ENCODE measurements at places on chromosomes 13 and 19.

GRCh38 chr19:45091031-45091923, 1.7 kb upstream of the PPP1R37 start:
- DNase-seq = peak; percentile 95

DNA sequence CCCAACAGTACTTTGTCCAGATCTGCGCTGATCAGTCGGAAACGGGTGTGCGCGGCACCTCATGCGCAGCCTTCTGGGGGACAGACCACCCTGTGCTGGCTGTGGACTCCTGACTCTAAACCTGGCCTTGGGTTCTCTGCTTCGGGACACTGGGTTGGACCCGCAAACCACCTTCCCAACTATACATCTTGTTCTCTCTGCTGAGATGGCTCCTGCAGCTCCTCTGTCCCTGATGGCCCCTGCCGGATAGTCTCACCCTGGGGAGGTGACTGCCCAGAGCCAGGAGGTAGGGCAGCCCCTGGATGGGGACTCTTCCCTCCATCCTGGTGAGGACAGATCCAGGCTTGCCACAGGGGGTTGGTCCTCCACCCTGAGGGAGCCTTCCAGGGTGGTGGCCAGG, 23.3 kb downstream of the RFX1 start:
- no peak for DNase-seq

GRCh38 chr13:36925603-36926002, 5.6 kb upstream of the SMAD9 start:
- no peak for DNase-seq

GRCh38 chr19:36986601-36987000, 70.5 kb downstream of the ZNF568 start:
- no peak for DNase-seq

DNA sequence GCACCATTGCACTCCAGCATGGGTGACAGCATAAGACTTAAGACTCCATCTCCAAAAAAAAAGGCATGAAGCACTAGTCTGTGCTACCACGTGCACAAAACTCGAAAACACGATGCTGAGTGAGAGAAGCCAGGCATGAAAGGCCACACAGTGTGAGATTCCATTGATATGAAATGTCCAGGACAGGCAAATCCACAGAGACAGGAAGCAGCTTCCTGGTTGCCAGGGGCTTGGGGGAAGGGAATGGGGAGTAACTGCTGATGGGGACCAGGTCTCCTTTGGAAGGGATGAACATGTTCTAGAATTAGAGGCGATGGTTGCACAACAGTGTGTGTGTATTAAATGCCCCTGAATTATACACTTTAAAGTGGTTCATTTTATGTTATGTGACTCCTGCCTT, 15.9 kb upstream of the JUND start:
- DNase-seq = no peak

- no peak for DNase-seq
These were observed 11.6 kb upstream of the CFAP97D2 start for GRCh38 chr13:114167426-114167825.

All from T-cell (primary cell).